Progenitor cell of endocrine pancreas (in vitro differentiated cells): ENCODE measurements at places on chromosomes 12 and 14.

- no peak for DNase-seq
These were observed 128.0 kb upstream of the DNM1L start for GRCh38 chr12:32551058-32551457.

- no peak for DNase-seq
These were observed 88.5 kb downstream of the GCH1 start for GRCh38 chr14:54814076-54814475.

- DNase-seq: no peak
These were observed 31.7 kb upstream of the INF2 start for GRCh38 chr14:104657563-104658324.

DNA sequence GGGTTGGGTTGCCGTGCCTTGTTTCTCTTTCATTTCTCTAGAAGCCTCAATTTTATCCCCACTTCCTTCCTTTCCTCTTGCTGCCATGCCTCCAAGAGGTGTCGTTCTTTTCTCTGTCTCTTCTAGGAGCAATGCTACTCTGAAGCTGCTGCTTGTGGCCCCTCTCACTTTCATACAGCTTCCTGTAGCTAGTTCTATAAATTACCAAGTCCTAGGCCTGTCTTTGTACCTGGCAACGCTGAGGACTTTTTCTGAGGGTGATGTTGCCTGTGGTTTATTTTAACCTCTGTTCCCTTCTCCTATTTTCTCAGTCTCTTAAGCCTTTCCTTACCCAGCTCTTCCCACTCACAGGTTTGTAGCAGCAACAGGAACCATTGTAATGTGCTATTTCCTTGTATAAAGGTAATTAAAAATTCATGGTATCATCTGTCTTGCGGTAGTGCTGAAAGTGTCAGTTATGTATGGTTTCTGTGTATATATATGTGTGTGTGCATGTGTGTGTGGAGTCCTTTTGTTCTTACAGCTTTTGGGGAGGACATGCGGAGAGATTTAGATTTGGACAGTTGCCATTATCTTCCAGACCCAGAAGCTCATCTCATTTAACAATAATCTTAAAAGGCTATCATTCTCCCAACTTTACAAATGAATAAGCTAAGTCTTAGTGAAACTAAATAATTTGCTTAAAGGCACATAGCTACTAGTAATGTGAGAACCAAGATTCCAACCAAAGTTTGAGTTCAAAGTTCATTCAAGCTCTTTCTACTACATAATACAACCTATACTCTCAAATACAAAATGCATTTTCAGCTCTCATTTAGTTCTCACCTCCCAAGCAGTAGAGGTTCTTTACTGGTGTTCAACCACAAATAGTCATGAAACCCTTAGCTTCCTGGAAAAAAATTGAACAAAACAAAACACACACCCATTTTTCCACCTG, 43.8 kb downstream of the DDHD1 start:
- DNase-seq: no peak

GRCh38 chr12:109888179-109889020, 8.1 kb upstream of the GLTP start:
- DNase-seq: no peak

DNA sequence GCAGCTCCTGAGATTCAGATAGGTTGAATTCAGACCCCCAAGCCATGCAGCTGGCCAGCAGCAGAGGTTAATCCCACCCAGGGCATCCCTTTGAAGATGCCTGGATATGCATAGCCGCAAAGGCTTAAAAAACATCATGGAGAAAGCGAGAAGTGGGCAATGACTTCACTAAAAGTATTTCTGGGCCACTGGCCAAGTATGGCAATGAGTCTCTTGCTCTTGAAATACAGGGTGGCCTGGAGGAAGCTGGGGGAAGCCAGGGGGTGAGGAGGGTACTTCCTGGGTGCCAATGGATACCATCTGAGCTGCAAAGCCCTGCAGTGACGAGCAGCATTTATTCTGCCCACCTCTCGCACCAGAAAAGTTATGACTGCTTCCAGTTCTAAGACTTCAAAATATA, 539.3 kb upstream of the TBX3 start:
- DNase-seq: no peak

DNA sequence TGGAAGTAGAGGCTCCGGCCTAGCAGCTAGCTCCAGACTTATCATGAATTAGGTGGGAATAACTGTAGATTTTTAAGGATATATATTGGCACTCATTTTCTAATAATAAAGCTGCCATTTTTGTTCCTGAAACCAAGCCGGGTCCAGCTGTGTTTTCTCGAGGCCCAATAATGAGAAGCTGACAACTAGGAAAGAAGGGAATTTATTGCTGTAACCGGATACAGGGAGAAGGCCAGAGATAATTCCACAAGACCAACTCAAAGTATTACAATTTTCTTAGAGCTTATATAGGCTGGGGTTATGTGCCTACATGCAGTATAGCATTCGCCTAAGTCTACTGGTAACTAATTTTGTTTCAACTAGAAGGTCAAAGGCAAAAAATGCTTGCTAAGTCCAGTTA, 122.3 kb upstream of the FBXO33 start:
- DNase-seq: no peak

DNA sequence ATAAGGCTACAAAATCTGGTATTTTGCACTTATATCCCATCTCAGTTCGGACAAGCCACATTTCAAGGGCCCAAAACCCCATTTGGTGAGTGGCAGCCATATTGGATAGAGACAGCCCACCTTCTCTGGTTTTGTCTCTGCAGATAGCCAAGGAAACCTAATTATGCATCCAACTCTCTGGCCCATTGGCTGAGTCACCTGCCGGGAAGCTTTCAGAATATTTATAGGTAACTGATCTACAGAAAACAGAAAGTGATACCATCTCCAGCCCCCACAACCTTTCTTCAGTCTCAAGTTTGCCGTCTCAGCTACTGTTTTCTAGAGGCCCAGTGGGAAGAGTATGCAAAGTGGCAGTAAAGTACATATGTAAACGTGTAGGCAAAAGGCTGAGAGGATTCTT, 33.7 kb upstream of the PPP1CC start:
- no peak for DNase-seq

DNA sequence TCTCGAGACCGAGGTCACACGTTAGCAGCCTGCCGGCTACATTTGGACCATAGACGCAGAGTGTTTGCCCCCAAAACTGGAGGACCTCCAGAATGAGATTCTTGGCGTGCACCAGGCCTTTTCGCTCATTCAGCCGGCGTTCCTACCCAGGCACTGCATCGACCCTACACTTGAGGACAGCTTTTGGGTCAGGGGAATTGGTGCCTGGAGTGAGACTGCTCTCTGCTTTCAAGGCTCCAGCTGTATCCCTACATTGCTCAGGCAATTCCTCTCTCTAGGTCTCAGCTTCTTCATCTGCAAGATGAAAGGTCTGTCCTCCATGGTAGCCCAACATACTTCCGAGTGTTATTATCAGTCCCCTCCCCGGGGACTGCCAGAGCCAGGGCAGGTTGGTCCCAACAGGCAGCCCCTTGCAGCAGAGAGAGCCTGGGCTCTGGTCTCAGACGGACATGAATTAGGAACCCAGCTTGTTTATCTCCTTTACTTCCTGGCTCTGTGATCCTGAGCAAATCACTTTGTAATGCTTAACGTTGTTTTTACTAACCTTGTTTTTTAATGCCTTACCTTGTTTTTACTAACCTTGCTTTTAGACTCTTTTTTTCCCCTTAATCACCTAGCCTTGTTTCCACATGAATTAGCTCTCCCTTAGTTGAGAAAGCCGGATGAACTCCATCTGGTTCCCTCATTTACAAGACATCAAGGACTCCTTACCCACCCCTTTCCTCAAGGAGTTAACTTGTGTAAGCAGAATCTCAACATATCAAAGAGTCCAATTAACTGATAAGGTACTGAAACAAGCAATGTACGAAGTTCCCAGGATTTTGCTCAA, 892 bp downstream of the TCHP start:
- DNase-seq: no peak

DNA sequence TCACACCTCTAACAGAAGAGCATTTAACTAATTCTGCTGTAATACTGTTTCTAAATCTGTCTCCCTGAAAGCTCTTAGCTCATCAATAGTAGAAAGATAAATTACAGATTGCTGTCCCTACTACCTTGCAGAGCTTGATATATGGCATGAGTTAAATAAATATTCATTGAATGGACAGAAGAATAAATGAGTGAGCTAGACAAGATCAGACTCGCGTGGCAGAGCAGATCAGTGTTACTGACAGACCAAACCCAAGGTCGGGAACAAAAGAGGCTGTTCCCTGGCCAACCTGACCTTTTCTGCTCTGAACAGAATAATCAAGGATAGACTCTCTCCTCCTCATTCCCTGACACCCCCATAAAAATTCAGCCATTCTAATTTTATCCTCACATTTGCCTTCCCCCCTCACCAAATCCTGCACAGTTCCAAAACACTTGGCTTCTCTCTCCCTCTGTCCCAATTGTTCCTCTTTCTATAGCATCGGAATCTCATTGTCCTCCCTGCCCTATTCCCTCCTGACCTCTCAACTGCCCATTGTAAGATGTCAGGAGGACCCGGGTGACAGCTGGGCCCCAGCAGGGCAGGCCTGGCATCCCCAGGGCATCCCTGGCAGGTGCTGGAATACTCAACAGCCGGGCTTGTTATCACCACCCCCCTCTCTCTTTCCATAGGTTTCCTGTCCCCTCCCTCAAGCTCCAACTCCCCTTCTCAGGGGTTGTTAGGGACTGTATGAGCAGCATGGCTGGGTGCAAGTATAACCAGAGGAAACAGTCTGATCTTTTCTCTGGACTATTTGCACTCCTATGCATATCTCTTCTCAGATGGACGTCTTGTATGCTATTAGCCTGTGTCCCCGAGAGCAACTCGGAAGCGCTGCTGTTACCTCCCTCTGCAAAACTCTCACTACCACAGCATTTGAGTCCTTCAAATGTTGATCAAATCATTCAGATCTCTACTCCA, 19.9 kb downstream of the NEUROD4 start:
- DNase-seq: no peak

DNA sequence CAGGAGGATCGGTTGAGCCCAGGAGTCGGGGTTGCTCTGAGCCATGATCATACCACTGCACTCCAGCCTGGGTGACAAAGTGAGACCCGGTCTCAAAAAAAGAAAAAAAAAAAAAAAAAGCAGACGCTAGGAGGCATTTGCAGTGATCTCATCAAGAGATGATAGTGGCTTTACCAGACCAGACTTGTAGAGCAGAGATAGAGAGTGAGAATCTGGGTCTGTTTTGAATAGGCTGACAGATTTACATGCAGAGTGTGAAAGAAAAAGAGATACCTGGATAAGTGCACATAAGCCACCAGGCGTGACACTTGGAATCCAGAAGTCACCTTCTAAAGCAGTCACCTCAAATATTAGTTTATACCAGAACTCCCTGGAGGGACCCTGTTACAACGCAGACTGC, 21.1 kb upstream of the FLRT2 start:
- DNase-seq: no peak

- no peak for DNase-seq
These were observed 64.8 kb upstream of the BEGAIN start for GRCh38 chr14:100651999-100652508.
